ENCODE measurements at places on chromosomes 2 and 18.
A peak's percentile ranks its signal among the peaks of the same experiment; 100 is the strongest.

GRCh38 chr2:238774980-238775509 is 72.8 kb upstream of the TWIST2 start:
- DNase-seq, result no peak

DNA sequence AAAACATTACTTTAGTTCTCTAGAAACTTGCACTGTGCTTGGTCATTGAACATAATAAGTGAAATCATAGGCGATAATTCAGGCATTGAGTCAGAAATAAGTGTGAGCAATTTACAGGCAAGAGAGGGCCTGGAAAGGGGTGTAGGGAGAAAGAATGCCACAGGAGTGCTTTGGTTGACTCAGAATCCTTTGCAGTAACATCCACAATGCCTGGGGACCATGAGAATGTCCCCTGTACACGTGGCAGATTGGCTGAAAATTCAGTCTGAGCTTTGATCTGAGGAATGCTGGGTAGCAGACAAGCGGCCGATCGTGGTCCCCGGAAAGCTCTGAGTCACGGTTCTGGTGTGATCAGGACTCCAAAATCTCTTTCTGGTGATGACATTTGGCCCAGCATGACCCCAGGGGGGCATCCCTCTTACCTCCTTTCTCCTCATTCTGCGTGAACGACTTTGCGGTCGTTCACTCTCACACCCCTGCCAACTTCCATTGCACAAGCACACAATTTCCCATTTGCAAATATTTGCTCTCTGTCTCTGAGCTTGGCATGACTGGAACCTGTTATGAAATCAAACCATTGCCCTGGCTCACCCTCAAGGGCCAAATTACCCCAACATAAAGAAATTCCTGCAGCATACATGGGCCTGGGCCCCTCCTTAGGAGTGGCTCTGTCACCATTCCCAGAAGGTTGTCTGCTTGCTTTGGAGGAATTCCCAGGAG is 305.0 kb upstream of the EPAS1 start:
- peak; percentile 80 for DNase-seq

DNA sequence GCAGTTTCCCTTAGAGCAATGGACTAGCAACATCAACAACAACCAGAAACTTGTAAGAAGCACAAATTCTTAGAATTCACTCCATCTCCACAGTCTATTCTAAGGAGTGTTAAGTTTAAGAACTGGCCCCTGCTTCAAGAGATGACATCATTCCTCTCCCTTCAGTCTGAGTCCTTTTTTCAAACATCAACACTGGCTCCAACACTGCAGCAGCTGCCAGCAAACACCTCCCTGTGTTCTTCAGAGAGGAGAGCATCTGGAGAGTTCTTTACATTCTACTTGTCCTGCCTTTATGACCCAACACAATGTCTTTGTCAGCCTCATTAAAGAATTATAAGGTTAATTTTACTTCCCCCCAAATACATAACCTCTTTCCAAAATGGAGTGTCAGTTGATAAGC is 122.3 kb downstream of the HNMT start:
- peak; percentile 35 for DNase-seq

DNA sequence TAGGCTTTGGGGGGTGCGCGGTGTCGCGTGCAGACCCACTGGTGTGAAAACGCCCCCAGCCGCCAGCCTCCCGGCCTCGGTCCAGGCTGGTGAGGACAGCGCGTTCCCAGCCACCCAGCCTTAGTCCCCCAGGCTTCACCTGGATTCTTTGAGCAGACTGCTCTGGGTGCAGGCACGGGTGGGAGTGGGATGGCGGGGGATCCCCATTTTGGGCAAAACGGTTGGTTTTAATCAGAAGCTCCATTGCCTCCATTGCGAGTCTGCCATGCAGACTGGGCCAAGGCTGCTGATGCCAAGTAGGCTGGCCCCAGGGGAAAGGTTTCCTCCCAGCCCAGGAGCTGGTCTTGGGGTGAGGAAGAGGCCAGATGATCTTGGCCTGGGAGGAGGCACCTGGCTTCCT is 445 bp downstream of the MLPH start:
- no peak for DNase-seq
